ENCODE measurements at places on chromosomes 5 and 9. TPM values are rescaled to one million over a fixed set of nuclear protein-coding genes. Genes with fewer than 3 reads are reported as not detected.

Gene CD72
- 0.16 TPM for total RNA-seq

Gene INSL6
- not detected for total RNA-seq

Gene GPBP1
- 38.2 TPM for total RNA-seq

Gene CFAP77
- total RNA-seq, result 0.12 TPM

Gene NOXA1
- total RNA-seq, result 1.7 TPM

Gene IFNA2
- total RNA-seq, result not detected

Gene PHF24
- 0.14 TPM for total RNA-seq

Gene GPR150
- 0.16 TPM for total RNA-seq

Gene HDAC3
- total RNA-seq, result 48.6 TPM

Gene SLC25A2
- total RNA-seq, result not detected

Data from A549 treated with Hydrocortisone at 1 μM for 4 hours (cell line).